ENCODE measurements at places on chromosomes 13 and 19.

- no peak for DNase-seq
These were observed 7.1 kb downstream of the LTBP4 start for GRCh38 chr19:40608240-40608621.

- peak; percentile 48 for DNase-seq
These were observed 14.3 kb upstream of the HSPH1 start for GRCh38 chr13:31175847-31176532.

DNA sequence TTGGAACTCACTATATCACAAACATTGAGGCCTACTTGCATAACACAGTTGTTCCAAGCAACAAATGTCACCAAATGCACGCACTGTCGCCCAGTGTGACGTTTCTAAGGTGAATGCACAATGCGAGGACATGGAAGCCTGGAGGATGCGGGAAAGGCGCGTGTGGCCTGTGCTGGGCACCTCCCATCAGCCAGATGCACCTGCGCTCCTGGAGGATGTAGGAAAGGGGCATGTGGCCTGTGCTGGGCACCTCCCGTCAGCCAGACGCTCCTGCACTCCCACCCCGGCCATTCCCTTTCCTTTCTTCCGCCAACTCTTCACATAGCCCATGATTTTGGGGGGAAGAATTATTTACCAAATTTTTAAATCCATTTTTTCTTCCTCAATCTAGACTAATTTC lies 202.4 kb upstream of the SOX1 start:
- no peak for DNase-seq

- DNase-seq = no peak
These were observed 35.7 kb downstream of the ARRDC2 start for GRCh38 chr19:18043676-18044075.

DNA sequence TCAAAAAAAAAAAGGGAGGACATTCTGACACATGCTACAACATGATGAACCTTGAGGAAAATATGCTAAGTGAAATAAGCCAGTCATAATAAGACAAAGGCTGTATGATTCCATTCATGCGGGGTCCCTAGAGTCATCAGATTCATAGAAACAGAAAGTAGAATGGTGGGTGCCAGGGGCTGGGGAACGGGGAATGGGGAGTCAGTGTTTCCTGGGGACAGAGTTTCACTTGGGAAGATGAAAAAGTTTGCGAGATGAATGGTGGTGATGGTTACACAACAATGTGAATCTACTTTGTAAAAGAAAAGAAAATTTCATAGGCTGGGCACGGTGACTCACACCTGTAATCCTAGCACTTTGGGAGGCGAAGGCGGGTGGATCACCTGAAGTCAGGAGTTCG lies 6.1 kb upstream of the CLEC4G start:
- DNase-seq = no peak

- no peak for DNase-seq
These were observed 4.8 kb upstream of the WDR18 start for GRCh38 chr19:979318-979741.

DNA sequence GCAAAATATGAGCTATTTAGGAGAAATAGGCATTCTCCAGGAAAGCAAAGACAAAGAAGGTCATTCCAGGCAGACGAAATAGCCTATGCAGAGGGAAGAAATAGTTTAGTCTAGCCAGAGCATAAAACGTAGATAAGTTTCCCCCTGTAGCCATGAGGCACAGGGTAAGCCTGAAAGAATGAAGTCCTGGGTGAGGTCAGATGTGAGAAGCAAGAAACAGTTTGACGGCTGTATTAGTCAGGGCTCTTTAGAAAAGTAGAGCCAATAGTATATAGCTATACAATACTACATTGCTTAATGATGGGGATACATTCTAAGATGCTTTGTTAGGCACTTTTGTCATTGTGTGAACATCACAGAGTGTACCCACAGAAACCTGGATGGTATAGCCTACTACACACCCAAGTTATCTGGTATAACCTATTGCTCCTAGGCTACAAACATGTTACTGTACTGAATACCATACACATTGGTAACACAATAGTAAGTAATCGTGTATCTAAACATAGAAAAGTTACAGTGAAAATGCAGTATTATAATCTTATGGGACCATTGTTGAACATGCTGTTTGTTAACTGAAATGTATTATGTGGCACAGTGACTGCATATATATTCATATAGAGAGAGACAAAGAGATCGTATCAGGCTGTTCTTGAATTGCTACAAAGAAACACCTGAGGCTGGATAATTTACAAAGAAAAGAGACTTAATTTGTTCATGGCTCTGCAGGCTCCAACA lies 59.3 kb upstream of the WDFY2 start:
- DNase-seq = no peak

DNA sequence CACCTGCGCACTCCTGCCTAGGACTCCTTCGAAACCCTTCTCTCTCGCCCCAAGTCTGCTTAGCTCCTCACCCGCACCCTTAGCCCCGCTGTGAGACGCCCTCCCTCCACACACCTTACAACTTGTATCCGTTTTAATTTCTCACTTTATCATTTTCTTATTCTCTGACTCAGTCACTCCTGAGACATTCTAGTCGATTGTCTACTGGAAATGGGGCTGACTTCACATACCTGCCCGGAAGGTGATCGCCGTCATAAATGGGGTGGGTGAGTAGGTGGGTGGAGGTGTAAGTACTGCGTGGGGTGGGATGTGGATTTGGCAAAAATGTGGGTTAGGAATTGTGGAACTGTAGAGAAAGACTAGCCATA lies 714 bp downstream of the NDFIP2 start:
- no peak for DNase-seq

DNA sequence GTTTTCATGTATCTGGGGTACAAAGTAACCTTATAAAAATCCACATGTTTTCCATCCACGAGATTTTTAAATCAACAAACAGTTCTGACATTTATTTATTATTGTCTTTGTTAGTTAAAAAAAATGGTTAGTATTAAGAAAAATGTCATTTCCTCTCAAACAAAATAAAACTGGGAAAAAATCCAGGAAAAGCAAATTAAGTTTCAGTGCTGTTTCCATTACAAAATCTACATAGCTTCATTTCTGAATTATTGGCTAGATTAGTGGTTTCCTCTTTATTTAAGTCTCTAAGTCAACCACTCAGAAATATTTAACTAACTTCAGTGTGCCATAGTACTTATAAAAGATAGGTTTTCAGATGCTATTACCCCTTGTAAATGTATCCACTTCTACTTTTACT lies 49.1 kb downstream of the MZT1 start:
- no peak for DNase-seq

Measured in hindlimb muscle (tissue), 1 donor.